AG08395 (cell line): ENCODE measurements at places on chromosomes 16 and 17.

GRCh38 chr17:56521414-56522141, 71.9 kb upstream of the NOG start:
- no peak for DNase-seq

DNA sequence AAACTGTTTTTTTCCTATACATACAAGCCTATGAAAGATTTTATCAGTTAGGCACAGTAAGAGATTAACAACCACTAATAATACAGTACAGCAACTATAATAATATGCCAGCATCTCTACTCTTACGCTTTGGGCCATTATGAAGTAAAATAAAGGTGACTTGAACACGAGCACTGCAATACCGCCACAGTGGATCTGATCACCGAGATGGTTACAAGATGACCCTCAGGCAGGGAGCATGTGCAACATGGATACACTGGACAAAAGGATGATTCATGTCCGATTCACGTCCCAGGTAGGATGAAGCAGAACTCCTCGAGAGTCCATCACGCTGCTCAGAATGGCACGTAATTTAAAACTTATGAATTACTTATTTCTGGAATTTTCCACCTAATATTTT, 10.5 kb downstream of the PELP1 start:
- DNase-seq, result no peak

DNA sequence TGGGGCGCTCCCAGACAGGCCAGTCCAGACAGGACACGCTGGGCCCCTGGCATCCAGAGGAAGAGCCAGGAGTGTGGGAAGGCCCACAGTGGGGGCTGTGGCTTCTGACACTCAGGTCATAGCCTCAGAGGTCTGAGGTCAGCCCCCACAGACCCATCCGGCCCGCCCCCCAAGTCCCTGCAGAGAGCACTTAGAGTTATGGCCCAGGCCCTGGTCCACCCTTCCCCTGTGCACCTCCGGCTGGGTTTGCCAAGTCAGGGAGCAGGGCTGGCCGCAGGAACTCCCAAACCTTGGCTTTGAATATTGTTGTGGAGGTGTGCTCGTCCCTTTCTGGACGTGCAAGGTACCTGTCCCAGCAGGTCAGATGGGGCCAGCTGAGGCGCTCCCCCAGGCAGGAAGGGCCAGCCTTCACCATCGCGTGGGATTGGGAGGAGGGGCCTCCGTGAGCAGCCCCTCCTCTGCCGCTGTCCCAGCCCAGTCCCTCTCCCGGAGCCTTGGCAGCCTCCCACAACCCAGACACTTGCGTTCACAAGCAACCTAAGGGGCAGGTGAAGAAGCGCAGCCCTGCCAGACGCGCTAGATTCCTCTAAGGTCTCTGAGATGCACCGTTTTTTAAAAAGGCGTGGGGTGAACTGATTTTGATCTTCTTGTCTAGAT, 74.6 kb downstream of the SOCS1 start:
- no peak for DNase-seq

DNA sequence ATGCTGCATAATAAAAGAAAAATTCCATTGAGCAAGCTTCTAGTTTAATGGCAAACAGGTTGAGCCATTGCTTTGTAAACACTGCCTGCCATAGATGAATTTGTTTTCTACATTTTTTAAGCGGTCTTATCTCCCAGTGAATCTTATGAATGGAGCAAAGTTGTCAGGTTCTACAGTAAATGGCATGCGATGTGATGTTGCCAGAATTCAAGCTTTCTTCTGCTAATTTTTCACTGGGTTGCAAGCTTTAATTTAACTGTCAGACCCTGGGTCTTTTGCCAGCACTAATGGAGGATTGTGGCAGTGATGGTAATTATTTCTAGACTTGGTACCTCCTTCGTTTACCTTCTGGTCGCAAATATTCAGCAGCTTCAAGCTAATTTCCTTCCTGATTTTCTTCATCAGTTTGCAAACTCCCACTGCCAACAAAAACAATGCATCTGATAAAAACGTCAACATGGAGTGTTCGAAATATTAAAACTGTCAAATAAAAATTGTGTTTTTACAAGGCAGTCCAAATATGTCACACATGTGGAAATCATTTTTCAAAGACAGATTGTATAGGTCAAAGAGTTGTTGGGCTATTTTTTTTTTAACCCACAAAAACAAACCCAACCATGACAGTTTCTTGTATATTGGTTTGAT, 274.2 kb upstream of the ERCC4 start:
- no peak for DNase-seq

DNA sequence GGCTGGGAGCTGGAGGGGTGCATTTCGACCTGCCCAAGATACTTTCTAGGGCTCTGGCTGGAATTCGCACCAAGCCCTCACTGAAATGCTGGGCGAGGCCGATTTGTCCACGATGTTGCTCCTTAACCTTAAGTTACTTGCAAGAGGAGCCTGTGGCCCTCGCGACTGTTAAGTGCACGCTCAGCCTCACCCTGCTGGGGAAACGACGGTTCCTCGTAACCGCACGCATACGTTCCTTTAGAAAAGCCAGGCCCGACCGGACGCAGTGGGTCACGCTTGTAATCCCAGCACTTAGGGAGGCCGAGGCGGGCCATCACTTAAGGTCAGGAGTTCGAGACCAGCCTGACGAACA, 607 bp upstream of the NCOR1 start:
- no peak for DNase-seq

GRCh38 chr17:78498848-78499247, 78.3 kb downstream of the DNAH17 start:
- no peak for DNase-seq

DNA sequence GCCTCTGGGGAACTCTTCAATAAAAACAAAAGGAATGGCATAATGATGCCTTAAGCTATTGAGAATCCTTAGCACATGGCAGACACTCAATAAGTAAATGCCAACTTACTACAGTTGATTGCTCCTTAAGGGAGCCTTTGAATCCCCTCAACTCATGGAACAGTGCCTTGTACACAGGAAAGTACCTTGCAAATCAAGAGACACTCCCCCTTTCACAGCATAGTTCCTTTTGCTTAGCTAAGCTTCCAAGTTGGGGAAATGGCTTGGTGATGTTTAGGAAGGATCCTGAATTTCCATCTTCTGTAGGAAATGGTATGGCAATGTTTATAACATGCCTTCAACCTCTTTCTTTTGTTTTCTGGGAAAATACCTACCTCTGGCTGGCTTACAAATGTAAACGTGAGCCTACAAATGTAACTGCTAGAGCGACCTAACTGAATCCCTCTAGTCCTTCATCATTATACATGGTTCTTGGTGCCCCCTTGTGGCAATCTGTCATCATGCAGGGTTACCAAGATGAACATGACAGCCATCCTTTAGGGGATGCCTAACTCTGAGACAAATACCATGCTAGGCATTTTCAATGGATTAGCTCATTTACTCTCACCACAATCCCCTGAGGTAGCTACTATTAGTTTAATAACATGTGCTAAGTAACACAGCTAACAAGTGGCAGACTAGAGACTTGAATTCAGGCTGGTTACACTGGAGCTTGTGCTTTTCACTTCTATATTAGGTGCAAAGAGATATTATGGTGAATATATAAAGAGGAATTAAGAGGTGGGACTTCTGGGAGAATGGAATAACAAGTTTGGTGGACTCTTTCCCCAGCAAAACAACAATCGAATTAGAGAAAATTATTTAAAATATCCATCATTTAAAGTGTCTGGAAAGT, 65.0 kb downstream of the MMD start:
- DNase-seq, result peak; percentile 75

DNA sequence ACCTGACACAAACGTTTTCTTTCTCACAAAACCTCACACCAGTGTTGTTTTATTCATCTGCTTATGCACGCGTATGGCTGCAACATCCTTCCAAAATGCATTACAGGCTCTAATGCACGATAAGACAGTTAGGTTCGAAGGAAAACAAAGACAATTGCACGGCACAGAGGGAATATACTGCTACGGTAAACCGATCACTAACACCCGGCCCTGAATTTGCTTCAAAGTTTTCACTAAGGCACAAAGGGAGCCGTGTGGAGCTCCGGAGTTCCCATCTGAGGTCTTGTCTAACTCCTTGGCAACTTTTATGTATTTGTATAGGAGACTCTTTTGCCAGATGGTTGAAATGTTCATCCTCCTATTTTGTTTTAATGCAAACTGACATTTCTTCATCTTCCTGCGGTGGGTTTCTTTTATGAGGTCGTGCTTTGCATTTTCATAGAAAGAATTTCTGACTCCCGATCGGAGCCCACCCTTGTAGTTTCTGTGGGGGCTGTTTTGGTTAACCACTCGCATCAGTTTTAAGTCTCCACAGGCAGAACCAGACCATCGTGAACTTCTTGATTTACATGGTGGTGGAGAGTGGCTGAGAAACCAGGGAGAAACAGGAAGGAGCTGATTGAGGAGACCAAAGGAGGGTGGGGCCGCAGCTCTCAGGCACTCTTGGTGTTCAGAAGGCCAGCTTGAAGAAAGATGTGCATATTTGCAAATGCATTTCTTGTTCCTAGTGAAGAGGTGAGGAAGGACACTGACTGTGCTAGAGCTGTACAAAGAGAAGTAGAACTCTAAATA, 516.8 kb downstream of the MAF start:
- no peak for DNase-seq

DNA sequence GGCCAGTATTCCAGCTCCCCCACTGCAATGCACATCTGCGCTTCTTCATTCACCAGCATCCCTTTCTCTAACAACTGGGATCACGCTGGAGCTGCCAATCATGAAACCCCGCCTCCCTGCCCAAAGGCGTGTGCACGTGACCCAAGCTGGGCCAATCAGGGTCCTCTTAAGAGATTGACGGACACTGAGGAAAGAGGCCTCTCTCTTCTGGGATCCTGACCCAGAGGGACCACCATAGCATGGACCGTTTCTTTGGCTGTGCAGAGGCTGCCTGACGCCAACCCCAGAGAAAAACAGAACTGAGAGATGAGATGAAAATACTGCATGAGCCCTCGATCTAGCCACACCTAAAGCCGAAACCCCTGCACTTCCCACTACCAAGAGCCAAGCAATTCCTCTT, 32.0 kb downstream of the COTL1 start:
- DNase-seq, result no peak

GRCh38 chr17:76917829-76918228, 49.6 kb downstream of the MGAT5B start:
- DNase-seq, result no peak

DNA sequence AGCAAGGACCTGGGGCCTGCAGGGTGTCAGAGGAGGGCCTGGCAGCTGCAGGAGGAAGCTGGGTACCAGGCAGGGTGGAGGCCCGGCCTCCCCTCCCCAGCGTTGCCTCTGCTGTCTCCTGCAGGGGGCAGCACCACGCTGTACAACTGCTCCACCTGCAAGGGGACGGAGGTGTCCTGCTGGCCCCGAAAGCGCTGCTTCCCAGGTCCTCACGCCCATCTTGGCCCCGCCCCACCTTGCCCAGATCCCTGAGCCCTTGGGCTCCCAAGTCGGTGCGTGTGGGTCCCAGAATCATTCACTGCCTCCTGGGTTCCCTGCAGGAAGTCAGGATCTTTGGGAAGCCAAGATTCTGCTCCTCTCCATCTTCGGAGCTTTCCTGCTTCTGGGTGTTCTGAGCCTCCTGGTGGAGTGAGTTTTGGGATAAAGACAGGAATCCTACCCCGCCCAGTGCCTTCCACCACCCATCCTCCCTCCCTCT, 1.2 kb downstream of the TMEM95 start:
- DNase-seq, result peak; percentile 70

- DNase-seq, result no peak
These were observed 247.9 kb upstream of the SOX9 start for GRCh38 chr17:71872843-71873485.

DNA sequence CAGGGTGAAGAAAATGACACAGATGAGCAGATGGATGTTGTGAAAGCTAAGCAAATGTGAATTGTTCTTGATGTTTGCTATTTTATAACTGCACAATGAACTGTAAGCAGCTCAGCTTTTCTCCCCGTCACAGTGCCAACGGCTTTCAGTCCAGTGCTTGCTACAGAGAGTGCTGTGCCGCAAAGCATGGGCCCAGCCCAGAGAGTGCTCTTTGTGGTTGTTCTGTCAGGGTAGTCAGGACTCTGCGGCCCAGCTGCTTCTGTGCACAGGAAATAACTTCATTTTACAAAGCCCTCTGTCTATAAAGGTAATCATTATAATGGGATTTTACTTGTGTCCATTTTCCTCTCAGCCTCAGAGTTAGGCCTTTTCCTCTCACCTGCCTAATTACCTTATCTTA, 39.1 kb downstream of the CDRT15 start:
- no peak for DNase-seq

GRCh38 chr16:61909074-61909473, 127.2 kb downstream of the CDH8 start:
- DNase-seq, result no peak

DNA sequence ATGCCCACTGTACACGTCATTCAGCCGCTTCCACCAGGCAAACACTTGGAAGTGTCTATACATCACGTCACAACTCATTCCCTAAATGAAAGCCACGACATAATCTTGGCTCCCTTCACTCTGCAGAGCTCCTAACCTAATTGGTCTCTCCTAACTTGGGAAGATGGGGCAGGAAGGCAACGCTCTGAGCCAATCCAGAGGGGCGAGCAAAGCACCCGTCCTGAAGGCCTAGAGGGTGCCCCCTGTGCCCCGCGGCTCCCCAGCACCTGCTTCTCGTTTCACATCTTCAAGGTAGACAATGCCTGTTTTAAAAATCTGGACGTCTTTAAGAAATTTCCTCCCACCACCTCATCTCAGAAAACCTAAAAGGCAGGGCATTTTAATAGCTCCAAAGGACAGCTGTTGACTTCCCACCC, 1.0 kb downstream of the CSNK2A2 start:
- peak; percentile 46 for DNase-seq

DNA sequence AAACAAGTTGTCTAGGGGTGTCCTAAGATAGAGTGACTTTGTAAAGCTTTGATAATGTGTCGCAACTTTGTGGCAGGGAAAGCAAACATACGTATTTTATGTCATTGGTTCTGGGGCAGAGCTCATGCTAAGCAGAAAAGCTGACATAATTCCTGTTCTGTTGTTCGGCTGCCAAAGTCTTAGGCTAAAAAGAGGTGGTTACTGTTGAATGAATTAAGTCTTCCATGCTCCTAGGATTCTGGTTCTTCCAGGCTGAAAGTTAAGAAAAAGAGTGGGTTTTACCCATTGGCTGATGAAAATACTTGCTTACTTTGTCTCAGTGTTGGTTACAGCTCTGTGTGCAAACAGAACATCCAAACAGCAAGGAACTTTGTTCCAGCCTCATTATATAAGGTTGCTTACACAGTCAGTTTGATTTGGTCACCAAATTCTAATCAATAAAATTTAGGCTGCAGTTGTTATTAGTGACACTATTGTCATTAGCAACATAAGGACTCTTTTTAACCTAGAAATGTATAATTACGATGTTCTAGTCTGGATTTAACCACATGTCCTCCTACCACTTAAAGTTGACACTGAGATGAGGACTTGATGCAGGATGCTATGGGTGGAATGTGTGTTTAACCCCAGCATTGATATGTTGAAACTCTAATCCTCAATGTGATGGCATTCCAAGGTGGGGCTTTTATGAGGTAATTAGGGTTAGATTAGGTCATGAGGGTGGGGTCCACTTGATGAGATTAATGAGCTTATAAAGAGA, 114.0 kb upstream of the GOT2 start:
- DNase-seq, result no peak

GRCh38 chr17:49285716-49286115, 55.1 kb upstream of the PHOSPHO1 start:
- no peak for DNase-seq

- DNase-seq, result no peak
These were observed 32.3 kb downstream of the CIBAR2 start for GRCh38 chr16:85079785-85080570.

GRCh38 chr17:35002876-35003551, 22.7 kb downstream of the LIG3 start:
- no peak for DNase-seq
